ENCODE measurements at places on chromosomes 6 and 20.
A peak's percentile ranks its signal among the peaks of the same experiment; 100 is the strongest.

GRCh38 chr20:32524829-32525501 is 60.2 kb downstream of the NOL4L start:
- DNase-seq, result peak; percentile 78

- DNase-seq, result no peak
These were observed 40.0 kb downstream of the KATNA1 start for GRCh38 chr6:149608381-149608982.

GRCh38 chr6:10154251-10154650 is 260.6 kb downstream of the TFAP2A start:
- DNase-seq, result no peak

GRCh38 chr20:44759595-44759994 is 13.9 kb downstream of the KCNK15 start:
- DNase-seq, result no peak

DNA sequence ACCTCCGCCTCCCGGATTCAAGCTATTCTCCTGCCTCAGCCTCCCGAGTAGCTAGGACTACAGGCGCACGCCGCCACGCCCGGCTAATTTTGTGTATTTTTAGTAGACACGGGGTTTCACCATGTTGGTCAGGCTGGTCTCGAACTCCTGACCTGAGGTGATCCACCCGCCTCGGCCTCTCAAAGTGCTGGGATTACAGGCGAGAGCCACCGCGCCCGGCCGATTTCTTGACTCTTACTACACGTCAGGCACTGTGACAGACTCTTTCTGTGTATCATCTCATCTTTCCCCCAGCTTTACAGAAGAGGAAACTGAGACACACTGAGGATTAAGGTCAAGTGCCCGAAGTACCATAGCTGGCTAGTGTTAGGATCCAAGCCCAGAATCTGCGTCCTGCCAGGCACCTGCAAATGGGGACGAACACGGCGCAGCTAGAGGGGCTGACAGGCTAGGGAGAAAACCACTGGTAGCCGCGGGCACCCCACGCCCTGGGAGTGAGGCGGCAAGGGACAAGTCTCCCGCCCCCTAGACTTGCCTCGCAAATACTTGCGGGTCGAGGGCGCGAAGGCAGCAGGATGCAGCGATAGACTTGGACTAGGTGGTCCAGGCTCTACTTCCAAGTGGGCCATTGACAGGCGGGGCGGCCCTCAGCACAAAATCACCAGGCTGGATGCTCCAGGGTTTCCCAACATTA is 1.1 kb upstream of the TAF8 start:
- DNase-seq, result no peak
